ENCODE measurements at places on chromosomes 4 and X.

- no peak for DNase-seq
Measured at GRCh38 chr4:165077034-165077578, 23.4 kb downstream of the TRIM75 start.

DNA sequence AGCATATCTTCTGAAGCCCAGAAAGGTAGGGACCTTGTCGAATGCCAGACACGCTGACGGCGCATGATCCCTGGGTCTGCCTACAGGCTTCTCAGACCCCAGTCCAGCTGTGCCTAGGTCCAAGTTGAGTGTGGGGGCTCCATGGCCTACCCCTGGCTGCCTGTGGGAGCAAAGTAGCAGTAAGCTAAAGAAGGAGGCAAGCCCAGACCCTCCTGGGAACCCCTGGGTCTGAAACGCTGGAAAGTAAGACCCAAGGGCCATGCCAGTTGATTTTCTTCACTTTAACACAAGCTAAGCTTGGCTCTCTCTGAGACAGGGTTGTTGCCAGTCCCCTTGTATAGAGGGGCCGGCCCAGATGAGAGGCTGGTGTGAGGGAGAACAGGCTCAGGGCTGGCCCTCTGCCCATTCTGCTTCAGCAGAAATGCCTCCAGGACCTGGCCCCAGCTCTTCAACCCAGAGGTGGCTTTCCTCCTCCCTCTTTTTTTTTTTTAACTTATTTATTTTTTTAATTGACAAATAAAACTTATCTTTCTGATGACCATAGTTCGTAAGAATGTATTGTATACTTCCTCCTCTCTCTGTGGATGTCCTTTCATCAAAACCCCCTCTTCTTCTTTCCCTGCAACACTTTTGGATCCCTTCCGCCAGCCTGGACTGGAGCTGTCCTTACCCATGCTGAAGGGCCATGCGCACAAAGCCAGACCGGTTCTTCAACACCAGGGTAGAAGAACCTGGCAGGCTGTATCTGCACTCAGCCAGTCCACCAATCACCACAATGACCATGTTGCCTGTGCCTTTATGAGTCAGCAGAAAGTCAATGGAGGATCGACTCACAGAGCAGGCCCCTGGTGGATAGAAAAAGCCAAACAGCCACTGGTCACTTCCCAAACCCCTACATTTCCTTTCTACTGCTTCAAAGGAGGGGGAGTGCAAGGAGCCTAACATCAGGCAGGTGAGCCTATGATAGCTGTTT, 7.1 kb downstream of the AWAT2 start:
- DNase-seq: no peak

GRCh38 chrX:15947648-15948317, 93.2 kb upstream of the AP1S2 start:
- DNase-seq: no peak

GRCh38 chr4:78591404-78591803, 39.8 kb downstream of the ANXA3 start:
- DNase-seq: no peak

DNA sequence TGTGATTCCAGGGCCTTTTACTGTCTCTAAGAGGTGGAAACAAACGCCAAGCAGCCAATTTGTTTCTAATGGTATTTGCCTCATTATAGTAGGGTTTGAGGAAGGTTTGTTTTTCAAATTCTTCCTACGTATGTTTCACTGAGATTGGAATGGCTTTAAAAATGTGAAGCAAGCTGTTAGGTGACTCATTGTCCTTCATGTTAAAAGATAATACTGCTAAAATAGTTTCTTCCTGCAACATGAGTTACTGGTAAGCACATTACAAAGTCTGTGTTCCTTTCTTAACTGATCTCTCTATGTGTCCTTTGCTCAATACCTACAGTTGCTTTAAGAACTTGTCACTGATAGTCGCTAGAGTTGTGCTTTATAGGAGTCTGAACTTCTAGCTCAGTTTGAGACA, 1183.9 kb downstream of the RPA4 start:
- no peak for DNase-seq

GRCh38 chr4:15197005-15197404, 194.7 kb downstream of the CPEB2 start:
- DNase-seq: no peak

- DNase-seq: no peak
Measured at GRCh38 chrX:38561951-38562719, 793 bp downstream of the TSPAN7 start.

GRCh38 chr4:170446782-170447181, 357.0 kb upstream of the AADAT start:
- DNase-seq: no peak

- no peak for DNase-seq
Measured at GRCh38 chr4:170008371-170008770, 17.8 kb downstream of the MFAP3L start.

GRCh38 chr4:139239127-139239772, 40.8 kb downstream of the MGARP start:
- DNase-seq: no peak

GRCh38 chr4:76823495-76823894, 74.4 kb downstream of the SOWAHB start:
- DNase-seq: no peak

DNA sequence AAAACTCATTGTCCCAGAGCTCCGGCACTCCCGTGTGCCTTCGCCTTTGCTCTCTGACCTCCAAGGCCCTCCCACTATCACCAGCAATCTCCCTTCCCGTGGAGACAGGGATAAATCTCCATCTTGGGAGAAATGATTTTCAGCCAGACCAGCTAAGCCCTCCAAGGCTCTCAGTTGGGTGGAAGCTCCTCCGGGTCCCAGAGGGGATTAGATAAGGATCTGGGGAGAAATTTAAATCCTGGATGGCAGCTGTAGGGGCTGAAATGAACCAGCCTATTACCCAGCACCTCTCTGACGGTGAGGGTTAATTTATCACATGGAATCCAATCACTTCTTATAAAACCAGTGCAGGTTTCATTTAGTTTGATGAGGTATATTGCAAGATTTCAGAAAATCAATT, 366.2 kb downstream of the FBXW7 start:
- DNase-seq: no peak

GRCh38 chr4:171279131-171279530, 534.1 kb upstream of the GALNTL6 start:
- DNase-seq: no peak

DNA sequence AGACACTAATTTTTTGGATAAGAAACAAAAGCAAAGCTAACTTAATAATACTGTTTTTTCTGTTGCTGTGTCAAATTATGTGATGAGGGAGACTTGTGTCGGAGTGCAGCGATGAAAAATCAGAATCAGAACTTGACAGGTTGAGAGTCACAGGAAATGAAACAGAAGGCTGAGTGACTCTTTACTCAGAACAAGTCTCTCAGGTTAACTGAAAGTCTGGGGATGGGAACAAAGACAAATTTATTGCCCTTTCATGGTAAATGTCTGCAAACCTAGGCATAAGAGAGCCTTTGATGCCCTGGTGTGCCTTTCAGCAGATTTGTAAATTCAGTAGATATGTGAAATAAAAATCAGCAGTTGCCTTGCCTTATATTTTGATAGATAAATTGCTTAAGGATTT, 96.0 kb downstream of the ADGRL3 start:
- DNase-seq: no peak

- no peak for DNase-seq
Measured at GRCh38 chrX:139924069-139924695, 8.7 kb downstream of the ATP11C start.

DNA sequence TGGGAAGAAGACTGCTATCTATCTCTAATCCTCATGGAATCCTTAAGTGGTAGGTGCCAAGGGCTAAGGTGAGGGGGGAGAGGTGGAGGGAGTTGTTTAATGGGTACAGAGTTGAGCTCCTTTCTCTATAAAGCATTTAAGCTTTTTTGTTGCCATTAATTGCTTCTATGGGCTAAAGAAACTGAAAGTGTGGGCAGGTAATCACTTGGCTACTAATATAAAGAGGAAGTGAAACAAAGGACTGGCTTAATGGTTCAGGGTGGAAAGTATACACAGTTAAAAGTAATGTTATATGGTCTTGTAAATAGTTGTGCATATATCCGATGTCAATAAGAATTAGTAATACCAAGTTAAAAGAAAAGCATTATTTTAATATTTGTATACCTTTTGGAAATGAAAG, 83.9 kb downstream of the POLA1 start:
- DNase-seq: no peak

- DNase-seq: no peak
Measured at GRCh38 chr4:86847571-86847970, 1.6 kb downstream of the SLC10A6 start.

- no peak for DNase-seq
Measured at GRCh38 chr4:2068566-2068965, 9.4 kb downstream of the NAT8L start.

GRCh38 chrX:110167952-110168451, 149.9 kb downstream of the AMMECR1 start:
- no peak for DNase-seq

DNA sequence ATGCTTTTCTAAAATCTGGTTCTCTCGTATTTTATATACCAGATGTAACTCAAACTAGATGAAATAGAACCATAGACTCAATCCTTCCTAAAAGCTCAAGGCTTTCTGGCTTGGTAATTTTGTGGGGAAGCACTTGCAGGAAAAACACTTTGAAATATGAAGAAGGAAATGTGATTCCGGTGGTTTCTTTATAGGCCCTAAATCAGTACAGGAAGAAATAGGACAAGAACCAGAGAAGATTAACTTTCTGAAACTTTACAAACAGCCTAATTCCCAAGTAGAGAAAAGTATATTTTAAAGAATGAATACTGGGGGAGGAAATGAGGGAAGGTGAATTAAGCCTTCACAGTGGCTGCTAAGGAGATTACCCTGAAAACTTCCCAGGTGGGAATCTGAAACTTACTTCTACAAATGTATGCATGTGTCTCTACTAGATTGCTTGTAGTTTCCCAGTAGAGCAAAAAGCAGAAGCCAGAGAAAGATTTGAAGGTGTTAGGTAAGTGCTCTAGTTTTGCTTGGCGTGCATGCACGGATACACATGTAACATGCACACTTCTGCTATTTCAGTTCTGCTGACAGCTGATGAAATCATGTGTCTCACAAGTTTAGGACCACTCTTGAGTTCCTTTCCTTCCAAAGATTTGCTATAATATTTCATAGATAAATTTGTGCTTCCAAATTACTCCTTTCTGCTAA, 92.1 kb downstream of the AFF1 start:
- no peak for DNase-seq

Data from stimulated activated CD8-positive, alpha-beta memory T cell treated with anti-CD3 and anti-CD28 coated beads, Interleukin-4, amount 100 ng/mL, for 4 hours (primary cell).